Left colon (tissue), 2 donors: ENCODE measurements at places on chromosomes 3 and 15. TPM values are rescaled to one million over a fixed set of nuclear protein-coding genes. Genes with fewer than 3 reads are reported as not detected.

CHRFAM7A gene
- 2.0 TPM for total RNA-seq

- no peak for DNase-seq
Measured at GRCh38 chr15:60557191-60557618, 78.3 kb upstream of the ICE2 start.

GRCh38 chr3:100556673-100557310, 52.6 kb upstream of the ADGRG7 start:
- no peak for DNase-seq

ULK4 gene
- total RNA-seq: 5.7 TPM

DNA sequence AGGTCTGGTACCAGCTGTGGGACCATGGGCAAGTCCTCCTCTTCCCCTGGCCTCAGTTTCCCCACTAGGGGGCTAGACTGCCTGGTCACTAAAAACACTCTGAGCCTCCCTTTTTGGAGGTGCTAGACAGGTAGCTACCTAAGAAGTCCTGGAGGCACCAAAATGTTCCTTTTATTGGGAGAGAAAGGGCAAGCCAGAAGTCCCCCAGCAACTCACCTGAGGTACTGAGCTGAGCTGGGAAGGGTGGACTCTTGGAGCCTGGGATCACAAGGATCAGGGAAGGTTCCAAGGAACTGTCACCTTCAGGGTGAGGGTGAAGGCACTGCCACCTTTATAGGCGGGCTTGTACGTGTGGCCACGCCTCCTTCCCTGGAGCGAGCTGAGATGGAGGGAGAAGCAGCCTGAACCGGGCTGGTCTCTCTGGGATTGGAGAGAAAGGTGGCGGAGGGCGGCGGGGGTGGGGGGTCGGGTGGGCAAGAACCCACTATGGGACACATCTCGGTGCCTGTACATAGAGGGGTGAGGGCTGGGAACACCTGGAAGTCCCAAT, at the start of gene CYP1A1:
CYP1A1 (minus strand) TSS at position 304 of the 550 bp plus-strand sequence. CDS start 2,431 bp downstream, outside the sequence.
- peak; percentile 44 for DNase-seq

ISLR gene
- total RNA-seq: 10.2 TPM
